ENCODE measurements at places on chromosomes 2 and 18.

DNA sequence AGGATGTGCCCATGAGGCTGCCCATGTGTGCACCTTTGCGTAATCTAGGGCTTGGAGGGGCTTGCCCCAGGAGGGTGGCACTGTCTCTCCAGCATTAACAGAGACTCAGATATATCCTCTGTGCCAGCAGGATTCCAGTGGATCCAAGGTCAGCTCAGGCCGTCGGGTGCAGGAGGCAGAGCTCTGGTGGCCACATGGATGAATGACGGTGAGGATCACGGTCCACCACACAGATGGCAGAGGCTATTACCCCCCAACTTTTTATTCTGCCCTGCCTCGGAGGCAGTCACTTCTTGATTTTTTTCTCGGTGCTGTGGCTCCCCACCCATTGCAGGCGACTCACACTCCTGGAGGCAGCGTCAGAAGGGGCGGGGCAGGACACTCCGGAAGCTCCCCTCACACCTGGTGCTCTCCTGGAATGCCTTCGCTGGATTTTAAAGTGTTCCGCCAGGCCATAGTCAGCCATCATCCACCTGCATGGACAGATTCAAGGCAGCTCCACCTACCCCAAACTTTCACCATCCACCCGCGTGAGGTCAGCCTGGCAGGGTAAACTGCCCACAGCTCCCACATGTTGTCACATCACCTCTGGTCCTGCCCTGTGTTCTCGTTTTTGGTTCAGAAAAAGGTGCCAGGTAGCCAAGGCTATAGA, 602.9 kb upstream of the RAB6C start:
- DNase-seq, result no peak

DNA sequence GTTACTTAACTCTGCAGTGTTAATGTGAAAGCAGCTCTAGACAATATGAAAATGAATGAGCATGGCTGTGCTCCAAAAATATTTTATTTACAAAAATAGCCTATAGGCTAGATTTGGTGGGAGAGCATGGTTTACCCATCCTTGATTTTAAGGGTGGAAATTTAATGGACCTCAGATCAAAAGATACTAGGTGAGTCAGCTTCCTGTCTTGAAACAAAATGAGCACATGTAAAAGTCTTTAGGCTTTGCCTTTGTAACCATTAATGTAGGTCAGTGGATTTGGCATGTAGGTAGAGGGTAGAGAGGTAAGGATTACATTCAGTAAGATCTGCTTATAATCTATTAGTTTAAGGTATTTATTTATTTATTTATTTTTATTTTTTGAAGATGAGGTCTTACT, 72.7 kb downstream of the GREB1L start:
- DNase-seq, result no peak

DNA sequence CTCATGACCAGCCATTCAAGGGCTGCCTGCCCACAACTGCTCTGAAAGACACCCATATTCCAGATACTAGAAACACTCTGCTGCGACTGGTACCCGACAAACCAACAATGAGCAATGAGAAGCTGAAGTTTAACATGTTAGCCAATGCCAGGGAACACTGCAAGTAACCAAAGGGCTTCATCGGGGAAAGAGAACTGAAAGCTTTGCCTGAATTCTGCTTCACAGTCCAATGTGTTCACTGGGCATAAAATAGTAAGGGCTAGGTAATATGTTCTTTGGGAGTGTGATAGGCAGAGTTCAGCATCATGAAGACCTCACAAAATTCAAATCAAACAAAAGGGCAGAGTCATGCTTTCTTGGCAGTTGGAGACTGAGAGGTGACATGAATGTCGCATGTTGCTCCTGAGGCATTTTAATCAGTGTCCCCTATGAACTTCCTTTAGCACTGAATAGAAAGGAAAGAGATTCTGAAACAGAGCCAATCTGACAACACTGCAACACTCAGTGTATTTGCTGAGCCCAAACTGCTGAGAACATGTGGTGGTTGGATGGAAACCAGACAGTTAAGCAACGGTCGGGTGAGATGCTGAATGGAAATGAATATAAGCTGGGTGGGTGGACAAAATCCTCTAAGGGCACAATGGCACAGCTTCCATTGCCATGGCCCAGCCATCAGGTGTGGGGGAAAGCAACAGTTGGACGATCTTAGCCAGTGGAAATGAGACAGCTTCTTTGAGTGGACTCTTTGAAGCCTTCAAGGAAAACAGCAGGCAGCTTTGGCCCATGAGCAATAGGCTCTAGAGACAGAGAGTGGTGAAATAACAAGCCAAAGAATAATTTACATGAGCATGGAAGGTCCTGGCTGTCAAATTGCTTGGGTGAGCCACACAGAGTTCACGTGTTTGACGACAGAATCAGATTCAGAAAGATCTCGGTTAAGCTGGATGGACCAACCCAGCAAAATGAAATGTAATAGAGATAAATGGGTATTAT, 277.5 kb downstream of the AFF3 start:
- no peak for DNase-seq

DNA sequence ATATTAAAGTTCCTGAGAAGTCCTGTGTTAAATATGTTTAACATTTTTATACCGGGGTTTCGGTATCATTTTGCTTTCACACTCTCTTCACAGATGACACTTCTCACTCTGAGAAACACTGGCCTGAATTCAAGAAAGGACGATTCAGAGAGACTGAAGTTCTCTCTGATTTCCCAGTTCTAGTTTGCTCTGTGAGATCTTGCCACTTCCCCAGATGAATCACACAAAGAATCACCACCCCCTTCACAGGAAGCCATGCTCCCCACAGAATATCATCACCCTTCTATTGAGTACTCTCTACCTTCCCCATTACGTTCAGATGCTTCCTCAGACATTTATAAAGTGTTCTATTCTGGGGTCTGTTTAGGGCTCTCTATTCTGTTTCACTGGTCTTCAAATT, 16.1 kb upstream of the CD207 start:
- no peak for DNase-seq

- DNase-seq, result no peak
Measured at GRCh38 chr18:51011709-51012108, 18.3 kb upstream of the SMAD4 start.

All from OCI-LY7 (cell line).